Calu3 (cell line): ENCODE measurements at places on chromosomes 2 and 18. TPM values are rescaled to one million over a fixed set of nuclear protein-coding genes. Genes with fewer than 3 reads are reported as not detected.

DNA sequence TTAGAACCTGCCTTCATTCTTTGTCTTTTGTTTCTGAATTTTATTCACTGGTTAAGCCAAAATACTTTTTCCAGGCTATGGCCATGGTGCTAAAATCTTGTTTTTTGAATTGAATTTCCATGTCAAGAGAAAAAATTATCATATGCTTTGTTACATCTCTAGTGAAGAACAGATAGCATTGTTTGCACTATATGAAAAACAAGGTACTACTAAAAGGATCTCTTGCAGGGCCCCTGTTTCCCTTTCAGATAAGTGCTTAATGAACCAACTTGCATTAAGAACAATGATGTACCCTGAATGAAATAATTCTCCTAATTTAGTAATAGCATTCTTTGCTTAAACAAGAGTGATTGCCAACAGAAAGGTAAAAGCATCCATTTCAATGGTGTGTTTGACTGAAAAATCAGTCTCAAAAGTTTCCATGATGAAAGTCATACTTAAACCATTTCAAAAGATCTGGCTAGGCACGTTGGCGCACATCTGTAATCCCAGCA lies 4.3 kb upstream of the MYL12B start:
- no peak overlapping the region for H3K4me3 ChIP-seq
- peaks cover 56% of the 10 kb centered on the region for H3K4me1 ChIP-seq
- peaks cover 93% of the 10 kb centered on the region for H3K36me3 ChIP-seq
- no peak for DNase-seq

GRCh38 chr2:178819147-178819875 lies 12.1 kb upstream of the TTN start:
- no peaks in the 10 kb centered on the region for H3K36me3 ChIP-seq
- H3K4me1 ChIP-seq, result no peaks in the 10 kb centered on the region
- no peak for DNase-seq
- no peak overlapping the region for H3K4me3 ChIP-seq
- H3K27ac ChIP-seq, result no peak overlapping the region

DNA sequence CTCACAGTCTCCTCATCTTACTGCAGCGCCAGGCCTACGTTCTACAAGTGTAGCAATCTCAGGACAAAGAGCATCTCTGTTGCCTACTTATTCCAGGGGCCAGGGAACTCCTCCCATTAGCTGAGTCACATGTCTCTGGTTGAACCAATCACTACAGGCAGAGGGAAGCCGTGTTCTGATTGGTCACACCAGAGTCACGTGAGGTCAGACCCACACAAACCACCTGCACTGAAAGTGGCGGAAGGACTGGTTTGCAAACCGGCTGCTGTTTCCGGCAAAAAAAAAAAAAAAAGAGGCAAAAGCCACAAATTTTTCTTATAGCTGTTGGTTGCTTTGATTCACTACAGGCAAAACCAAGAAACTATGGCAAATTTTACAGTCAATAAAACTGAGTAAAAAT lies 21.9 kb upstream of the USP14 start:
- H3K27me3 ChIP-seq, result no peaks in the 10 kb centered on the region
- no peaks in the 10 kb centered on the region for H3K4me1 ChIP-seq
- DNase-seq, result no peak
- H3K36me3 ChIP-seq, result no peaks in the 10 kb centered on the region

GRCh38 chr2:155442755-155443372 lies 744.4 kb downstream of the KCNJ3 start:
- H3K27me3 ChIP-seq, result no peaks in the 10 kb centered on the region
- no peaks in the 10 kb centered on the region for H3K36me3 ChIP-seq
- no peak overlapping the region for H3K27ac ChIP-seq
- peak; percentile 17 for DNase-seq

DNA sequence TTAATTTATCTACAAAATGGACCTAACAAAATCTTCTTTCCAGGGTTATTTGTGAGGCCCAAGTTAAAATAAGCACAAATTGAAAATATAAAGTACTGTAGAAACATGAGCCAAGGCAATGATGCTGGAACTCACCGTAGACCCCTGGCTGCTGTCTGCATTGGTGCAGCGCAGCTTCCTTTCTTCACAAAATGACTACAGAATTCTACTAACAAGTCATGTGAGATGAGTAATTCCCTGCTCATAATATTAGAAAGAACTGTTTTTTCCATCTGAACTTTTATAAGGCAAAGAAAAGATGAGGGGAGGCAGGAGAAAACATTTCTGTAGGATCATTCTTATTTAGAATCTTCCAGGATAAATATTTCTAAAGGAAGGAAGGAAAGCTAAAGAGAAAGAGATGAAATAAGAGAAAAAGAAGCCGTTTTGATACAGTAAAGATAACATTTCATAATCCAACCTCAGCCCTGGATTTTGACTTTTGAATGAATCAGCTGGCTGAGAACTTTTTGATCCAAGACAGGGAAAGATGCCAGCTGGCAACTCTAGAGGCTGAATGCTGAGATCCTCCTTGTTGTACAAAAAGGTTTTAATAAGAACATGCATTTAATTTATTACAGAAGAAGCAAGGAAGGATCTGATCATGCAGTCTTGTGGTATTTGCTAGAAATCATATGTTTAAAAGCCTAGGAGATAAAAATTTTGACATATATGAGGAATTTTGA lies 183.9 kb upstream of the KLHL14 start:
- no peak for DNase-seq
- peaks cover 8% of the 10 kb centered on the region for H3K27me3 ChIP-seq
- H3K4me1 ChIP-seq, result no peaks in the 10 kb centered on the region
- no peak overlapping the region for H3K4me3 ChIP-seq
- H3K27ac ChIP-seq, result no peak overlapping the region
- H3K36me3 ChIP-seq, result no peaks in the 10 kb centered on the region

DNA sequence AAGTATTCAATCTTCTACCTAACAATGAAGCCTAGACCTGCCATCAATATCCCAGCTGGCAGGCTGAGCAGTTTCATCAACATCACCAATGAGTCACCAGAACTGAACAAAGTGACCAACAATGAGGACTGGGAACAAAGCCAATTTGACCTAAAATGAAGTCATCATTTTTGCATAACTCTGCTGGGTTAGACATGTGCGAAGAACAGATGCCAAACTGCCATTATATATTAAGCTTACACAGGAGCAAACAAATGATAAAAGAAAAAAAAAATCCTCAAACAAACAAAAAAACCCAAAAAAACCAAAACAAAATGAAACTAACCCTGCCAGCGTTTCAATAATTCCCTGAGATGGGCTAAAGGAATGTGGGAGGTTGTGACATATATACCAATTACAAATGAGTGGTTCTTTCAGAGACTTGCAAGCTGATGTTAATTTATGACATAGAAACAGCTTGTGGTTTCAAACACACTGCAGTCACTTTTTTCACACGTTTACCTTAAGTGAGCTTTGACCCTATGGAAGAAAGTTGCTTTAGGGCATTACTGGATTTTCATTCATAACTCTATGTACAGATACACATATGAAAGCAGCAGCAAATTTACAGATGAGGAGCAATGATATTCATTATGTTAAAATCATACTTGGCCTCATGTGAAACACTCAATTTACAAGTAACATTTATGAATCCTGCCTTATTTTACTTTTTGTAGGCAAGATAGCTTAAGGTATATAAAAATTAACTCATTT lies 56.9 kb upstream of the CCDC141 start:
- H3K27me3 ChIP-seq, result no peaks in the 10 kb centered on the region
- peaks cover 46% of the 10 kb centered on the region for H3K36me3 ChIP-seq
- peaks cover 41% of the 10 kb centered on the region for H3K4me1 ChIP-seq
- H3K27ac ChIP-seq, result peak overlapping the region; percentile 56

GRCh38 chr18:57429167-57430078 lies 5.8 kb upstream of the ONECUT2 start:
- no peak for DNase-seq
- H3K27ac ChIP-seq, result peak overlapping the region; percentile 79
- H3K4me1 ChIP-seq, result no peaks in the 10 kb centered on the region
- H3K4me3 ChIP-seq, result peak overlapping the region; percentile 96
- H3K36me3 ChIP-seq, result peaks cover 58% of the 10 kb centered on the region
- no peaks in the 10 kb centered on the region for H3K27me3 ChIP-seq

DNA sequence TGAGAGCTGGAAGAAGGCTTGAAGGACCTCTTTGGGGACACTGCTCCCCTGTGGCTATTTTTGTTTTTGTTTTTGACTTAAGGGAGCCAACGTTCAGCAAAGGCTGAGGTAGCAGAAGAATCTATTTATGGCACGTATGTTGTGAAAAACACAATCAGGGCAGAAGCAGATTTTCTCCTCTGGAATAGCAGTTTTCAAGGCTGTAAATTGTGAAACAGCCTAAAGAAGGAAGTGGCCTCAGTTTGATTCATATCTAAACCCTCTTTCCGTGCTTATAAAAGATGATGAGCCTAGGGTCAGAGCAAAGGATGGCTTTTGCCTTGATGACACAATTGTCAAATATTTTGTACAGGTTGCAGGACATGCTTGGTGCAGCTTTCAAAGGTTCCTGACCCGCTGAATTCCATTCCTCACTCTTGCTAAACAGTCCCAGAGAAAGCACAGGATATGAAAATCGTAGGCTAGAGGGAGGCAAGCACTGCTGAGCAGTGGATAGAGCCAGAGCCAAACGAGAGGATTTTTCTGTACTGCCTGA lies 106.2 kb upstream of the DLX2 start:
- DNase-seq, result no peak
- no peak overlapping the region for H3K4me3 ChIP-seq
- H3K27ac ChIP-seq, result no peak overlapping the region
- no peaks in the 10 kb centered on the region for H3K36me3 ChIP-seq
- H3K27me3 ChIP-seq, result no peaks in the 10 kb centered on the region

- no peaks in the 10 kb centered on the region for H3K27me3 ChIP-seq
- no peak overlapping the region for H3K4me3 ChIP-seq
- H3K4me1 ChIP-seq, result peaks cover 39% of the 10 kb centered on the region
- no peak overlapping the region for H3K27ac ChIP-seq
- no peak for DNase-seq
- peaks cover 22% of the 10 kb centered on the region for H3K36me3 ChIP-seq
Measured at GRCh38 chr18:27188309-27188708, 3.2 kb upstream of the CHST9 start.

DNA sequence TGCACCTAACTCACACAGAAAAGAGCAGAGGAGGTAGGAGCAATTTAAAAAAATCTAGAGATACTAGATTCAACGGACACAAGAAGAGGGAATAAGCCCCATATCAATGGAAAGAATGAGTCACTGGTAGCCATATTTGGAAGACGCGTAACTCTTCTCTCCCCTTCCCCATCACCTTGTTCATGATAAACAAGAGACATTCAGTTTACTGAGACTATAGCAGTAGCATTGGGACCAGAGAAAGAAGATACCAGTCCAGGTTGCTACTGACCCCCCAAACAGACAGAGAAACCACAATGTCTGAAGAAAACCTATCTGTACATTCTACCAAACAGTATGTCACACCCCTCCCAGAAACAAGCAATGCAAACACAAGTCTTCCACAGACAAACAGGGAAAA lies 81.1 kb downstream of the SLC66A3 start:
- H3K27ac ChIP-seq, result no peak overlapping the region
- no peak for DNase-seq
- no peaks in the 10 kb centered on the region for H3K36me3 ChIP-seq

GRCh38 chr18:59606193-59607077 lies 90.8 kb downstream of the CCBE1 start:
- no peaks in the 10 kb centered on the region for H3K36me3 ChIP-seq
- DNase-seq, result no peak
- no peak overlapping the region for H3K4me3 ChIP-seq
- H3K27me3 ChIP-seq, result peaks cover 93% of the 10 kb centered on the region
- H3K4me1 ChIP-seq, result no peaks in the 10 kb centered on the region

Gene IL1RL1
- 0.22 TPM in 1 of 2 replicates, not detected in the other for total RNA-seq

Gene CRYBA2
- total RNA-seq, result not detected in 2 replicates

Gene SIGLEC15
- total RNA-seq, result 0.28 and 0.83 TPM in 2 replicates

Gene AQP12A
- not detected in 2 replicates for total RNA-seq

Gene B4GALT6
- total RNA-seq, result 11.1 and 22.0 TPM in 2 replicates
